LHCN-M2 (cell line): ENCODE measurements at places on chromosomes 7 and 10. TPM values are rescaled to one million over a fixed set of nuclear protein-coding genes. Genes with fewer than 3 reads are reported as not detected.

- peak; percentile 52 for DNase-seq
Measured at GRCh38 chr7:135169141-135169963, 1.2 kb downstream of the CYREN start.

ASIC3 gene
- 0.19 and 2.2 TPM in 2 replicates for total RNA-seq

- no peak for DNase-seq
Measured at GRCh38 chr7:30502470-30503251, 2.0 kb downstream of the GGCT start.

- no peak for DNase-seq
Measured at GRCh38 chr10:50619882-50620281, 3.9 kb downstream of the SGMS1 start.

GRCh38 chr7:159064121-159064815 lies 80.4 kb downstream of the VIPR2 start:
- DNase-seq: no peak

DNA sequence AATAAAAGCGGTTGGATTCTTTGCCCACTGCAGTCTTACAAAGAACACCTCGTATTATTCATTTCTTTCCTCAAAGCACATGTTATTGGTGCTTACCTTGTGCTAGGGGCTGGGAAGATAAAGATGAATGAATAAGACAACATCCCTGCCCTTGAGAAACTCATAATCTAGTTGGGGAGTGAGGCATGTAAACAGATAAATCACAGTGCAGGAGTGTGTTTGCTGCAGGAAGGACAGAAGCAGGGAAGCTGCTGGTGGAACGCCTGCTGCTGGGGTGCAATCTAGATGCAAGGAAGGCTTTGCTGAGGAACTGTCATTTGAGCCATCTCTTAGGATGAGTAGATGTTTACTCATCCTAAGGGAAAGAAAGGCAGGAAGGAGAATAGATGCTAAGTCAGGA lies 135.6 kb downstream of the TMEM178B start:
- DNase-seq: no peak

SMKR1 gene
- 0.46 and 0.71 TPM in 2 replicates for total RNA-seq

- DNase-seq: no peak
Measured at GRCh38 chr7:25579778-25580075, 351.4 kb upstream of the NPVF start.

- DNase-seq: no peak
Measured at GRCh38 chr10:57706576-57707299, 561.0 kb downstream of the IPMK start.

CRPPA gene
- total RNA-seq: 3.7 and 4.5 TPM in 2 replicates

- peak; percentile 52 for DNase-seq
Measured at GRCh38 chr7:36473454-36474282, 84.0 kb downstream of the ANLN start.

CYP2C8 gene
- total RNA-seq: not detected in 2 replicates

GRCh38 chr10:130009228-130009627 lies 45.2 kb upstream of the EBF3 start:
- no peak for DNase-seq

SFTPA1 gene
- total RNA-seq: not detected in 2 replicates

GRCh38 chr10:8065651-8066050 lies 11.2 kb downstream of the GATA3 start:
- DNase-seq: no peak

VGF gene
- total RNA-seq: 0.45 and 0.69 TPM in 2 replicates

AKR1C4 gene
- not detected in 2 replicates for total RNA-seq

ZNF736 gene
- 11.0 and 13.1 TPM in 2 replicates for total RNA-seq

- no peak for DNase-seq
Measured at GRCh38 chr7:105723572-105723971, 142.3 kb upstream of the EFCAB10 start.

GRCh38 chr7:99473315-99473596 lies 566 bp downstream of the ZNF789 start:
- DNase-seq: peak; percentile 78

- DNase-seq: no peak
Measured at GRCh38 chr7:140435252-140435895, 31.5 kb downstream of the RAB19 start.

ZNF248 gene
- total RNA-seq: 5.4 and 6.1 TPM in 2 replicates

- DNase-seq: peak; percentile 38
Measured at GRCh38 chr7:19248681-19249080, 103.5 kb upstream of the FERD3L start.

DNA sequence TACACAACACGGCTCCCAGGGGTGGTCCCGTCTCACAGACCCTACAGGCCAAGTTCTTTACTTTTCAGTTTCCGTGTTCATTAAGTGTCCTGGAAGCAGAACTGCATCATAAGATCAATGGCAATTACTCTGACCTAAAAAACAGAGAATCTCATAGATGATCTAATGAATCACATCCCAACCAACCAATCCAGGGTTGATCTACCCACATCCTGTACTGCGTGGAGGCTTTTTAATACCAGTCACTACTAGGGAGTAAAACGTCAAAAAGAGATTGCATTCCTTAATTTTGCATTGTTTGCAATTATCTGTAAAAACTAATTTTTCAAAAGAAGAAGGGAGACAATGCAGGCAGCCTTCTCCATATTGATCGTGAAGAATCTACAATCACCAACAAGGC lies 72.6 kb downstream of the PARD3 start:
- DNase-seq: peak; percentile 35

- peak; percentile 49 for DNase-seq
Measured at GRCh38 chr7:120860156-120860555, 2.2 kb upstream of the TSPAN12 start.

UCN3 gene
- total RNA-seq: not detected in 2 replicates

VAX1 gene
- not detected in 2 replicates for total RNA-seq

TECTB gene
- total RNA-seq: not detected in 2 replicates

DNA sequence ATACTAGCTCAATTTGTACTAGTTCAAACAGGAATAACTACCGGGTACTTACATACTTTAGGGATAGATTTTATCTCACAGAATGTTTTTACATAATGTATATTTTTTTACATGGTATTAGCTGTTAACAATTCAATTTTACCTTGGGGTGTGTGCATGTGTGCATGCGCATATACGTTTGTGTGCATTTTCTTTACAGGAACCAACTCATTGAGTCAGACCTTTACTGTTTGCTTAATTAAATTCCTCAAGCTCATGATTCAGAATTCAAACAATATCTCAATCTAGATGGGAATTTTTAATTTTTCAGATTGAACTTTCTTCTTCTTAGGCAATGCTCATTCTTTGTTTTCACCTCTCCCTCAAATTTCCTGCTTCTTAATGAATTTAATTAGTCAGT lies 24.7 kb upstream of the WASL start:
- DNase-seq: no peak

GRCh38 chr7:84389242-84389641 lies 194.7 kb upstream of the SEMA3A start:
- DNase-seq: no peak

CPA2 gene
- not detected in 2 replicates for total RNA-seq

PGAM2 gene
- not detected in 2 replicates for total RNA-seq

GRCh38 chr10:117928741-117929140 lies 118.0 kb downstream of the RAB11FIP2 start:
- no peak for DNase-seq

SUN3 gene
- not detected in 2 replicates for total RNA-seq

- DNase-seq: peak; percentile 62
Measured at GRCh38 chr7:139231513-139232376, 708 bp downstream of the UBN2 start.

GRCh38 chr7:157267516-157267915 lies 69.3 kb upstream of the DNAJB6 start:
- no peak for DNase-seq

DYNC1I1 gene
- 1.1 and 2.2 TPM in 2 replicates for total RNA-seq

DNA sequence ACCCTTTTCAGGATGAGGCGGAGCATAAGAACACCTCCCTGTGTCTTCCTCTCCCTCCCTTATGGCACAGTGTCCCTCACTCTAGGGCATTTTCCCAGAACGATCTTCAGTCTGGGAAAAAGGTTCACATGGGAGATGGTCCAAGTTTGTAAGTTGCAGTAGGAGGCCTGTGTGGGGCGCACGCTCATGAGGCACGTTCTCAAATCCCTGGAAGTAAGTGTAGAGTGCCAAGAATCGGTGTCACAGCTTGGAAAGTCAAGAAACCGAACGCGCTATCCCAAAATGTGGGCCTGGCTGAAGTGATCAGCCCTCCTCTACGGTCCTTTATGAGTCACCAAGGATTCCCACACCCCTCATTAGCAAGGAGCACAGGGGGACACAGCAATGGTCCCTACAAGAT lies 23.9 kb upstream of the SMARCD3 start:
- DNase-seq: no peak

DNA sequence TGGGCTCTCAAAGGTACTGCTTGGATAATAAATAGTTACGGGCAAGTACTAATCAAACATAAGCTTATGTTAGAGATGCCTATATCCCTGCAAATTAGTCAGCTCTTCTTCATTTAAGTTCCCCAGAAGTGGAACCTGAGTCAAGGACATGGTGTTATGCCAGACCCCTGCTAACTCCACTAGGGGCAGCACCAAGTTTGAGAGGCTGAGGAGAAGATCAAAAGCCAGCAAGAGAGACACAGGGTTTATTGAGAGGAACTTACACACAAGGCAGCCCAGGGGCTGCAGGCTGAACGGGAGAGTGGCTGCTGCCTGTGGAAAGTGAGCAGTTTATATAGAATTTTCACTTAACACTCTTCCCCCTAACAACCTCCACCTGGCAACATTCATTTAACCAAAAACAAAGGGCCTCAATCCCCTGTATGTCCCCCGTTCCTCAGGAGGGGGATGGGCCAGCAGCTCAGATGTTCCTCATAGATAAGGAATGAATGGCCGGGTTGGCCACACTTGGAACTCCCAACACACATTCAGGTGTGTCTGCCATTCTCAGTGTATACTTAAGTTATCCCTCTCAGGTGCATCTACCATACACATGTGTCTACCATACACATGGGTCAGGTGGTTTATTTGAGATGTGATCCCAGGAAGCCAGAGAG lies 62.6 kb upstream of the GHITM start:
- peak; percentile 34 for DNase-seq

DNA sequence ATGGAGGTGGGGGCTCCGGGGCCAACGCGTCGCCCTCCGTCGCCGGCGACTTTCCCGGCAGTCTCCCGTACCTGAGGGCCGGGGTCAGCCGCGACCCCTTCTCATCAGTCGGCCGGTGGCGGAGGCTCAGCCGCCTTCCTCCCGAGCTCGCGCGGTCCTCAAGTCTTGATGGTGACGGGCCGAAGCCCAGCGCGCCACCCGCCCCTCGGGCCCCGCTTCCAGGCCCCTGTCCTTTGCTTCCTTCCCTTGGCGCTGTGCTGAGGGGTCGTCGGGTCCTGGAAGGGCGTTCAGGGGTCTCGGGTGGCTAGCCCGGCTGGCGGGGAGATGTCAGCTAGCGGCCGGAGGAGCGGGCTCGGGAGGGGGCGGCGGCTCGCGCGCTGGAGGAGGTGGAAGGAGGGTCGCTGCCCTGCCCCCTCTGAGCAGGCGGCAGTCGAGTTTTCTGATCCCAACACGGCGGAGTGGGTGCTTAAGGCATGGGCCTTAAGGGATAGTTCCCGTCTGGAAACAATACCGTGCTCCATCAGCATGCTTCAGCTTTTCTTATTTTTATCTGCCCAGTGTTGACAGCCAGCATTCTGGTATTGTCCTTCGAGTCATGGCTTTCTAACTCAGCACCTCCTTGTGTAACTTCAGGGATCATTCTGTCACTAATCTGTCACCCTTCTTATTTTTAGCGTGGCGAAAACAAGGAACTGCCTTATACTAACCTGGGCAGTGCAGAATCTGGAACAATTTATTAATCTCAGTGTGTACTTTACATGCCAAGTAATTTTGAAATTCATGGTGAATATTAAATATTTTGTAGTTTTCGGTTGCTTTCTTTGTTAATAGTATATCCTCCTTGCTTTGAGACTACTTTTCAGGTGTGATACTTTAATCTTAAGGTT lies 748 bp downstream of the PHTF2 start:
- peak; percentile 42 for DNase-seq

CDK14 gene
- total RNA-seq: 23.4 and 23.6 TPM in 2 replicates
